ENCODE measurements at places on chromosomes 6 and 20.

- no peak for DNase-seq
Measured at GRCh38 chr6:117267766-117268534, 2.6 kb downstream of the VGLL2 start.

GRCh38 chr6:436308-437036, 44.9 kb downstream of the IRF4 start:
- DNase-seq: no peak

- DNase-seq: no peak
Measured at GRCh38 chr6:4644996-4645395, 131.2 kb upstream of the CDYL start.

GRCh38 chr20:32650401-32650944, 23.3 kb downstream of the C20orf203 start:
- no peak for DNase-seq

GRCh38 chr6:158566207-158566818, 6.4 kb downstream of the TMEM181 start:
- DNase-seq: no peak

DNA sequence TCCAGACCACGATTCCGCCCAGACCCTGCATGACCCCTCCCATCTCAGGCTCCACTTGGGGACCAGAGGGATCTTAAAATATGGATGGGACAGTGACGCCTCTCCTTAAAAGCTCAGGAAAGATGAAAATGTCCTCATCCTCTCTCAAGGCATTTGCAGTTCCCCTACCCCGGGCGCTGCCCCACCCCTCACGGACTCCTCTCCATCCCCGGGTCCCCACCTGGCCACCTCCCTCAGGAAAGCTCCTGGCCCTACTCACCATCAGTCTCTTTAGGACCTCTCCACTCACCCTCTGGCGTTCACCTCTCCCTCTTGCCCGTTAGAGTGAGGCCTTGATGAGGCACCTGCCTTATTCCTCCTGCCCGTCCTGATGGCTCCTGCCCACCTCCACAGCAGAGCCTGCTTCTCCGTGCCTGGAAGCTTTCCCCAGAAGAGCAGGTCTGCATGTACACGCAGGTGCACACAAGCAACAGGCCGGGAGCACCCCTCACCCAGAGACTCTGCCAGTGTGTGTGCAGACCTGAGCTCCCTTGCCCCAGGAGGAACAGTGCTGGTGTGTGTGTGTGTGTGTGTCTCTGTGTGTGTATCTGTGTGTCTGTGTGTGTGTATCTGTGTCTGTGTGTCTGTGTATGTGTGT, 105.6 kb upstream of the NXT1 start:
- no peak for DNase-seq

DNA sequence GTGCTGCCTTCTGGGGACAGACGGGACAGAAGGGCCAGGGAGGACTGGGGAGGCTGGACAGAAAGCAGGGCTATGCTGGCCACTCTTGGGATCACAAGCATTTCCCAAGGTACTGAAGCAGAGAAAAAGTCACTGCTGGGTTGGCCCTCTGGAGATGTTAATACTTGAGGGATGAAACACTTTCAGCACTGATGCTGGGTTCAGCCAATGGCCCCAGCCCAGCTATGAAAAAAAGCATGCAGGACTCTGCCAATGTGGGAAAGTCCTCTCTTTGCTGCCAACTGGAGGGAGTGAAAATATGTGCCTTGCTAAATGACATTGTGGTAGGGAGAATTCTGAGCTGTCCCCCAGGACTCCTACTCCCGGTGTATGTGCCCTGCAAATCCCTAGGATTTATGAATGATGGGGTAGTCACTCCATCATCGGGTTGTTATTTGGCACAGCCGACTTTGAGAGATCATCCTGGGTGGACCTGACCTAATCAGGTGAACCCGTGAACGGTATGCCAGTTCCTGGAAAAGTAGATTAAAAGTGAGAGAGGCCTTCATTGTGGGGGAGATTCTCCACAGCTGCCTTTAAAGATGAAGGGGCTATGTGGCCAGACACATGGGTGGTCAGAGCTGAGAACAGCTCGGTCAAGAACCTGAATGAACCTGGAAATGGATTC, 119.9 kb upstream of the TRAF3IP2 start:
- no peak for DNase-seq

GRCh38 chr6:14149053-14149738, 31.6 kb downstream of the CD83 start:
- no peak for DNase-seq

DNA sequence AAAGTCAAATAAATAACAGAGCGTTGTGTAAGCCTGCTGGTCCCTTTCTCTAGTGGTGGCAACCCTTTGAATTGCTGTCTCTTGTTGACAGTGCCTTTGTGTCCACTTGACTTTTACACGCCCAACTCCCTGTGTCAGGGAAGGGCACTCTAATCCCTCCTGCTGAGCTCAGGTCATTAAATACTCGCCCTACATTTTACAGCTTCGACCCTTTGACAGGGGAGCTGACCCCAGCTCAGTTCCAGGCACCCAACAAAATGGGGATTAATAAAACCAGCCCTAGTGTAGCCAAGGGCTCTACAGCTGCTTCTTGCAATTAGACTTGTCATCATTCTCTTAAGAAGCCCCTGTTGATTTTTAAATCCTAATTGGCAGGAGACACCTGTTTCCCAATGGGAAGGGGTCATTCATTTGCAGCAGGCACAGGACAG, 308.2 kb downstream of the EYA4 start:
- DNase-seq: no peak

DNA sequence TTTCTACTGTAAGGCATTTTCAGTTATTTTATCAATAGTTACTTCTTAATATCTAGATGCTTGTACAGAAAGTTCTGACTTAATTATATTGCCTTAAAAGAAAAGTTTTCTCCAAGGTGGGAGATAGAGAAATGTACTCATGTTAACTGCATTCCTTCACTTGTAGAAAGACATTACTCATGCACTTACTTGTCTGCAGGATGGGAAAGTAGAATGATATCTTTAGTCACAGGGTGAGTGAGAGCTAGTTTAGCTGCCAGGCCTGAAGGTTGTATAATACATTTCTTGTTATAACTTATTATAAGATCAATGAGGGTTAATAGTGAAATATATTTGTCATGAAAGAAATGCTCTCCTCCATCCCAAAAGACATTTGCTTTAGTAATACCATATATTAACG, 92.1 kb downstream of the CRYBG1 start:
- no peak for DNase-seq

- no peak for DNase-seq
Measured at GRCh38 chr6:67706388-67706787, 928.7 kb upstream of the ADGRB3 start.

DNA sequence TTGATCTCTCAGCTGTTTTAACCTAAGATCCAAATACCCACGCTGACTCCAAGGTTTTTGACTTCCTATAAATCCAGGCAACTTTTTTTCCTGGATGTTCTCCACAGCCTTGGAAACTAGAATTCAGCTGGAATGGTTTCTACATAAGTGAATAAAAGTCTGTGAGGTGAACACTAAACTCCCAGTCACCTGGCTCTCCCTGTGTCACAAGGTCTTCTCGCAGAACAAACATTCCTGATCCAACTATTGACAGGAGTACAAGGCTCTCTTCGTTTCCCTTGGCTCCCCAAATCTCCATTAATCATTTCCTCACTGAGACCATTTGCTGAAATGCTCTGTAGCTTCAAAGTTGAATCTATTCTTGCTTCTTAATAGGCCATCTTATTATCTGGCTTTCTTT, 265.7 kb downstream of the ADGRG6 start:
- no peak for DNase-seq

DNA sequence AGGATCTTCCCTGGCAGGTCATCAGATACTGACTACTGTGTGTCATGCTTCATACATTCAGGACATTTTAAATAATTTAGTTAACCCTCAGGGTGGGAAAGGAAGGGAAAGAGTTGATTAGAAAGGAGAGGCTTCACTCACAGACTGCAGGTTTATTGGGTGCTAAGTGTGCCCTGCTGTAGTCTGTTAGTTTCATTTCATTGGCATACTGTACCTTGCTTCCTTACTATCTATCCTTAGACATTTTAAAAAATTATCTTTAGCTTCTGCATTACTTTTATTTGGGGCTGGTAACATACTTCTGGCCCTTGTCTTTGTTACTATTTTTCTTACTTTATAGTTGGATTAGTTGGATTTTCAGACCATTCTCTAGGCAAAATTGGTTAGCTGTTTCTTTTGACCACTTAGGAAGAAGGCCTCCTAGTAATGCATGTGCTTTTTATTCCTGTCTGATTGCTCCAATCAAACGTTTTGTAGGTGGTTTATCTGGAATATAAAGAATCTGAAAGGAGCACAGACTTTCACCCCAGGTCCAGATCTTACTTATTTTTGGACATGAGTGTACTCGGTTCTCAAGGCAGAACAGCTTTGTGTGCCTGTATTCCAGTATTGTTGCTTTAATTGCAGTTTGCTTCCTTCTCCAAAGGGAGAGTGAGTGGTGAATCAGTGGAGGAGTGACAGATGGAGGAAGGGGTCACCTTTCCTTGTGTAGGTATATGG, 82.7 kb upstream of the PRDM1 start:
- DNase-seq: no peak

DNA sequence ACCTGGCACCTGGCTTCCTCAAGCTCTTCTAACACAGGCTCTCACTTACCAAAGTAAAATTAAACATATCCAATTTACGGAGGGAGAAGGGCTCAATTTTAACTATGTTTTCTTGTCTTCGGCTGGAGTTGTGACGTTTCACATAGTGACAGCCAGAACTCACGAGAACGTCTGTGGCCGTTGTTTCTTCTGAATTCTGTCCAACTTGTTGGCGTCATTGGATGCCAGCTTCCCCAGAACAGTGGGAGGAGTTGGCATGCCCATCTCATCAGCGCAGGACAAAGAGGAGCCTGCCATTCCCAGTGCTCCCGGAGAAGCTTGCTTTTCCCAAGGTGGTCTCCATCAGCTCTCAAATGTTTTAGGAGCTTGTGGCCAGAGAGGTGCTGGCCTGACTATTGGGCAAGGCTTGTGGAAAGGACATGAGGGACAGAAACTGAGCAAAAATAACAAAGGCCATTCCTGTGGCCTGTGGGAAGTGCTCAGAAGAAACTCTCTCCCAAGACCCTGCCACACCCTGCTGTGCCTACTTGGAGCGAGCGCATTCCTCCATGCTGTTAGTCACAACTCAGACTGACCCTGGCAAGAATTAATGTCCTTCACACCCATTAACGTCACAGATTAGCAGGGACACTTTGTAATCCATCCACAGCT, 265.4 kb upstream of the CDH4 start:
- DNase-seq: no peak

DNA sequence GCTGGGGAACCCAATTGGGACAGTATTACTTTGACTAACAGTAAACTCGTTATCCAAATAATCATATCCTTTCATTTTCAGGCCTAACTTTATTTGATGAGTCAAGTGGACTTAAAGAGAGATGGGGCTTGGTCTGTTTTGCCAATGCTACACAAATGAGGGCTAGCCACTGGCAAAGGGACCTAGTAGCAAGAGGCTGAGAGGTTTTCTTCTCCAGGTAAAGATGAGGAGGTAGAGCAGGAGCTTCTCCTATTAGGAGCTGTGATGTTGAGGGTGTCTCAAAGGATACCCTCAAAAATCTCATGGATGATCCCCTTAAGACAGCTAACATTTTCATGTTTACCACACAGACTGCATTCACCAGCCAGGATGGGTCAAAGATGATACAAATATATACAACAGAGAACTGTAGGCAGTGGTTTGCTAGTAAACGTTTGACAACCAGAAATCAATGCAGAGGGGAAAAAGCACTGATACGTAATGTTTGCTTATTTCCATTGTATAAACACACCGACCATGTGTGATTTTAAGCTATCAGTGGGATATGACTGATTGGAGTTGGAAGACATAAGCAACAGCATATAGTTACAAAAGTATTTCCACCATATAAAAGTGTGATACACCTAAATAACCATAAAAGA, 153.3 kb downstream of the IBTK start:
- no peak for DNase-seq

- DNase-seq: no peak
Measured at GRCh38 chr20:33681728-33682353, 4.3 kb downstream of the E2F1 start.

- DNase-seq: no peak
Measured at GRCh38 chr6:121439926-121440325, 4.5 kb downstream of the GJA1 start.

DNA sequence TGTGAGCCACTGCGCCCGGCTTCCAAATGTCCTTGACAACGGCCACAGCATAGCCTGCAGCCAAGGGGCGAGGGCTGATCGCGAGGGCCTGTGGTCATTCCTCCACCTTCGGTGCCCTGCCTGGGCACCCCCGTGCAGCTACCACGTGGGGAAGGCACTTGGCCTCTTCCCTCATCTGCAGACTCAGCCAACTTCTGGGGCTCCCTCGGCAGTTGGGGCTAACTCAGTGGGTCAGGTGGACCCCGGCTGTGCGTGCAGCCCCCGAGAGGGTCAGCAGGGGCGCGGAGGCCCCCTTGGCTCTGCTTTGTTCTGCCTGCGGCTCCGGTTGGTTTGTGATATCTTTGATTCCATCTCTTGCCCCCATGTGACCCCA, 52.9 kb upstream of the BHLHE23 start:
- no peak for DNase-seq
